DMS 273 treated with DMSO at 0.1 percent for 48 hours (cell line): ENCODE measurements at places on chromosomes 13 and 19.

- no peak for DNase-seq
Measured at GRCh38 chr13:25166306-25166705, 5.8 kb downstream of the AMER2 start.

DNA sequence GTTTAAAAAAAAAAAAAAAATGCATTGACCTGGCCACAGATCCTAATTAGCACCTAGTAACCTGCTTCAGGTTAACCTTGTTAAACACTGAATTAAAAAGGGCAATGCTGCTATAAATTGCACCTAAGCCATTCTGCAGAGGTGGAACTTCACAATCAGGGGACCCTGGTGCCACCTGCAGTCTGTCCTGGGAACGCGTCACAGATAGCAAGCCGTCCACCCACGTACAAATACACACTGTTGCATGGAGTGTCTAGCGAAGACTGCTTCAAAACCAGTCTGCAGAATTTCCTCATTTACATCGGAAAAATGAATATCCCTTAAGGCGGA lies 169.3 kb downstream of the COL4A1 start:
- DNase-seq, result no peak

DNA sequence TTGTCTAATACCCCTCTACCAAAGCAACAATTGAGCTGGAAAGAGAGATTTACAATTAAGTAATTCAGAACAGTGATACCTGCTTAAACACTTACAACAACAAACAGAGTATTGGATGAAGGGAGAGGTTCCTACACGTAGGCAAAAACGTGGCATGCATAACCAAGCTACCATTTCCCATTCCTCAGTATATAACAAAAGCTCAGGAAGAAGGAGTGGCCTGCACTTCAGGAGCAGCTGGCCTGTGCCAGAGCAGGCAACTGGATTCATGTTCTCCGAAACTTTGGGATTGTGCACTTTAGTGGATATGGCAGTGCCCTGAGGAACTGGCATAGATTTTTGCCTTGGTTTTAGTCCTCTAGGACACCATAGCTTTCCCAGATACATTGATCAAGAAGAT lies 630.2 kb upstream of the PCDH9 start:
- DNase-seq, result no peak

DNA sequence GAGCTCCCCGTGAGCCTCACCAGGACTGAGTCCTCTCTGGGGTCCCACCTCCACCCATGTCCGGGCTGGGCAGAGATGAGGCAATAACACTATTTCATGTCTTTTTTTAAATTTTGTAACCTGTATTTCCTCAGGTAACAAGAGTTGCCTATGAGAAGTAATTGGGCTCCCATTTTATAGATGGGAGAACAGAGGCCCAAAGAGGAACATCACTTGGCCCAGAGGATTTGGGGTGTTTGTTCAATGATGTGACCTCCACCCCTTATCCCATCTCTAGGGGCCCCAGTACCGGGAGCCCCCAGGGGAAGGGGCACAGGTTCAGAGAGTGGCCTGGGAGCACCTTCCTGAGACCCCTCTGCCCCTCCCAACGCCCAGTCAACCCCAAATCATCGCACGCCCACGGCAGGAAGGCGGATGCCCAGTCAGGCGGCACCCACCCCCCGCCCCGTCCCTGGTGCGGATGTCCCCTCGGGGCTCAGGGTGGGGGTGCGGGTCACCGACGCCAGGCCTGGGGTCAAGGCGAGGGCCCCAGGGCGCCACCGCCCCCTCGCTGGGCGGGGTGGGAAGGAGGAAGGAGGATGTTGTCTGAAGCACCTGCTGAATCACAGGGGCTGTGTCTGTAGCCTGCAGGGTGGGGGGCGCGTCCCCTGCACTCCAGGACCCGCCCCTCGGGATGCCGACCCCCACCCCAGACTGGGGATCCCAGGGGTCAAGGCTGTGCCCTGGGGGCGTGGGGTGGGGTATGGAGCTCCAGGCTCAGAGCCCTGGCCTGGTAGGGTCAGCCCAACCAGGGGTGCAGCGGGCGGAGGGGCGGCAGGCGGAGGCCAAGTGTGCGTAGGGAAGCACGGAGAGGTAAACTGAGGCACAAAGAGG lies 9.0 kb upstream of the CIRBP start:
- no peak for DNase-seq

DNA sequence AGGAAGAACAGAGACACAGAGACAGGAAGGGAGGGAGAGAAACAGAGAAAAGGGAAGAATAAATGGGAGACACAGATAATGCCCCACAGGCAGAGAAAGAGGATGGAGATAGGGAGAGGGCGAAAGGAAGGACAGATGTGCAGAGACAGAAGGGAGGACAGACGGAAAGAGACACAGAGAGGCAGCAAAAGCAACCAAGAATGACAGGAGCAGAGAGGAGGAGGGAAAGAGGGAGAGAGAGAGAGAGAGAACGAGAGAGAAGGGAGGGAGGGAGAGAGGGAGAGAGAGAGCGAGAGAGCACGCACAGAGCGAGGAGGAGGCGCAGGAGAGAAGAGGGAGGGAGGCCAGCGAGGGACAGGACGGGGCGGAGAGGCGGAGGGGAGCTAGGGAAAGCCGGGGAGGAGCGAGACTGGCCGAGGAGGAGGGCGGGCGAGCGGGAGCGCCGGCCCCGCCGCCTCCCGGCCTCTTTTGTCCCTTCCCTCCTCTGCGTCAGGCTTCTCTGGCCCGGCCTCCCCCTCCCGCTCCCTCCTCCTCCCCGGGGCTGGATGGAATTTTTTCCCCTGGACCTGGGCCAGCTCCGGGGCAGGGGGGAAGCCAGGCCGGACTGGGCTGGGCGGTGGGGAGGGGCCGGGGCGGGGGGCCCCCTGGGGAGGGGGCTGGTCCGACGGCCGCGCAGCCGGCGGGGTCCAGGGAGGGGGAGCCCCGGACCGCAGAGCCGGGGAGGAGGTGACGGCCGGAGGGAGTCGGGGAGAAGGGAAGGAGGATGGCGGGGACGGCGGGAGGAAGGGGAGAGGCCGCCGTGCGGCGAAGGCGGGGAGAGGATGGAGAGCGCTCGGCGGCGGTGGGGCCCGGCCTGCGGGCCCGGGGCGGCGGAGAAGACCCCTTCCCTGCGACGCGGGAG lies 4.2 kb upstream of the SPACA6 start:
- DNase-seq, result no peak

GRCh38 chr13:105365831-105366230 lies 1169.6 kb downstream of the EFNB2 start:
- no peak for DNase-seq

GRCh38 chr19:5665781-5666513 lies 14.4 kb downstream of the MICOS13 start:
- DNase-seq, result no peak

GRCh38 chr19:50264483-50265186 lies 61.2 kb downstream of the MYH14 start:
- DNase-seq, result no peak

DNA sequence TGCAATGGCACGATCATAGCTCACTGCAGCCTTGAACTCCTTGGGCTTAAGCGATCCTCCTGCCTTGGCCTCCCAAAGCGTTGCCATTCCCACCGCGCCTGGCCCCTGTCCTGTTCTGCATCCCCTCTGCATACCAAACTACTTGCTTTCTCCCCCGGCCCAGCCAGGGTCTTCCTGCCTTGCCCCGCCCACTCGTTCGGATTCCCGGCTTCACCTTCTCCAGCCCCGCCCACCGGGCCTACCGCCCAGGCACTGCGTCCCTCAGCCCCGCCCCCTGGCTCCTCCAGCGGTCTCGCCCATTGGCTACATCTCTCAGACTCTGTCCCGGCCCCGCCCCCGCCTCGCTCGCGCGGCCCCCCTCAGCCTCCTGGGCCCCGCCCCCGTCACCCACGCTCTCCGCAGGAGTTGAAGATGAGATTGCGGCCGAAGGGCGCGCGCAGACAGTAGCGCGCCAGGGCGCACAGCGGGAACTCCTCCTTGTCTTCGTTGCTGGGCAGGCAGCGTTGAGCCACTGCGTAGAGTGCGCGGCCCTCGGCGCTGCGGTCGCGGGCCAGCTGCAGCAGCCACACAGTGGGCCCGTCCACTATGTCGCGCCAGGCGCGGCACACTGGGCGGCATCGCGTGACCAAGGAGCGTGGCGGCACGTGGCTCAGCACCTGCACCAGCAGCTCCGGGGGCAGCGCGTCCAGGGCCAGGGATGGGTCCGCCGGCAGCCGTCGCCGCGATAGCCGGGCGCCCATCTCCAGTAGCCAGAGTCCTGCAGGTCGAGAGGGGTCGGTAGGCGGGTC lies 19.0 kb downstream of the MRPS12 start:
- peak; percentile 36 for DNase-seq

DNA sequence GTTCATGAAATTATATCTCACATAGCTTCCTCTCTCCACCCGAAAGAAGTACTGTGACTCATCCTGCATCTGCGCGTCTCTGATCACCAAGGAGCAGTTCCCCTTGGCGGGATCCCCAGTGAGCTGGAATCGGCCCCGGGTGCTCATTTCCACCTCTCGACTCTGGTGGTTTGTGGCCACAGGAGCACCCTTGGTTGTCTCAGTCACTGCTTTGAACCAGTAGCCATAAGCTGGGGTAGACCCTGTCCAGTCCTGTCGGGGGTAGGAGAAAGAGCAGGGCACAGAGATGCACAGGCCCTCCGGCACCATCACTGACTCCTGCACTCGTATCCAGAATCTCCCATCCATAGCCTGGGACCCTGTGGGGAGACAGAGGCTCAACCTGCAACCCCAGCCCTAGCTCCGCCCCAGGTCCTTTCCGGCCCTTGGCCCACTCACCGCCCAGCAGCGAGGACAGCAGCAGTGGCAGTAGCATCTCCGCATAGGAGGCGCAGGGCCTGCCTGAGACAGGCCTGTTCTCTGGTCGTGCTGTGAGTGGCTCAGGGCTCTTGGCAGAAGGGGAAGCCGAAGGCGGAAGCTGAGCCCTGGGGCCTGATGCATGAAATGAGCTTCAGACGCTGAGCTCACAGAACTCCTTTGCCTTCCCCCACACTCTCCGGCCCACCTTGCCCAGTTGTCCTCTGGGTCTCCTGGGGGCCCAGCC lies at the start of gene SIGLEC10:
Gene SIGLEC10, minus strand, starts transcription at position 536 of the 703 bp plus-strand sequence. Its CDS starts 61 bp downstream, at position 475.
- no peak for DNase-seq

DNA sequence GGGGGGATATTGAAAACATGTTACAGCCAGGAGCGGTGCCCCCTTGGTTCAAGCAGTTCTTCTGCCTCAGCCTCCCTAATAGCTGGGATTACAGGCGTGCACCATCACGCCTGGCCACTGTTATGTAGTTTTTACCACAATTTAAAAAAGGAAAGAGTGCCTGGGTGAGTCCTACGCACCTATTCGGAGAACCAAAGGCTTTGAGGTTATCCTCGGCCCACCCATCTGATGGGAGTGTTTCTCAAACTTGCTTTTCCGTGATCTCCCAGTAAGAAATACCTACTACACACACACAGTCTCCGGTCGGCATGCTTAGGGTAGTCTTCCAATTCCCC lies 4.2 kb upstream of the GP6 start:
- DNase-seq, result no peak

DNA sequence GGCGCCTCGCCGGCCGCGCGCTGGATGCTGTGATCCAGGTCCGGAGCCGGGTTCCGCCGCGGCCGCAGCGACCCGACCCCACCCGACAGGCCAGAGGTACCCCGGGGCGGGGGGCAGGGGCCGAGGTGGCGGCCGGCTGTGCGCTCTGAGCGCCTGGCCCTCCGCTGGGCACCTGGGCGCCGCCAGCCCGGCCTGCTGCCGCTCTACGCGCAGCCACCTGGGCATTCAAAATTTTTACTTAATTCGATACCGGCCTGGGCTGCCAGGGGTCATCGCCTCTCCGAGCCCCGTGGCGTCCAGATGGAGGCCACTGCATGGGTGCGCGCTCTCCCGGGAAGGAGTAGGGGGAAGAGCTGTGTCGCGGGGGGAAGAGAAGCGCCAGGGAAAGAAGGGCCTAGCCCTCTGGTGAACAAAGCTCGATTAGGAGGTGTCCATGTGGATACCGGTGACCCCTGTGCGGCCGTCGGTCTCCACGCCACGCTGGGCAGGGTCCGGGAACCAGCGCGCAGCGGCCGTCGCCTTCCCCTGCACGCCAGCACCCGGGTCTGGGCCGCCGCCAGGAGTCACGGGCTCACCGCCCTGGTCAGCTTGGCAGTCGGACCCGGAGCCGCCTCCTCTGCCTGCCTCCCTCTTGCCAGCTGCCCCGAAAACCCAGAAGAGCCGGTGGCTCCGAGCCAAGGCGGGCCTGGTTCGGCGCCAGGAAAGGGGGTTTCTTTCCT lies 666 bp downstream of the BIVM start:
- DNase-seq, result no peak

- DNase-seq, result no peak
Measured at GRCh38 chr13:110354715-110355473, 47.8 kb downstream of the COL4A2 start.

DNA sequence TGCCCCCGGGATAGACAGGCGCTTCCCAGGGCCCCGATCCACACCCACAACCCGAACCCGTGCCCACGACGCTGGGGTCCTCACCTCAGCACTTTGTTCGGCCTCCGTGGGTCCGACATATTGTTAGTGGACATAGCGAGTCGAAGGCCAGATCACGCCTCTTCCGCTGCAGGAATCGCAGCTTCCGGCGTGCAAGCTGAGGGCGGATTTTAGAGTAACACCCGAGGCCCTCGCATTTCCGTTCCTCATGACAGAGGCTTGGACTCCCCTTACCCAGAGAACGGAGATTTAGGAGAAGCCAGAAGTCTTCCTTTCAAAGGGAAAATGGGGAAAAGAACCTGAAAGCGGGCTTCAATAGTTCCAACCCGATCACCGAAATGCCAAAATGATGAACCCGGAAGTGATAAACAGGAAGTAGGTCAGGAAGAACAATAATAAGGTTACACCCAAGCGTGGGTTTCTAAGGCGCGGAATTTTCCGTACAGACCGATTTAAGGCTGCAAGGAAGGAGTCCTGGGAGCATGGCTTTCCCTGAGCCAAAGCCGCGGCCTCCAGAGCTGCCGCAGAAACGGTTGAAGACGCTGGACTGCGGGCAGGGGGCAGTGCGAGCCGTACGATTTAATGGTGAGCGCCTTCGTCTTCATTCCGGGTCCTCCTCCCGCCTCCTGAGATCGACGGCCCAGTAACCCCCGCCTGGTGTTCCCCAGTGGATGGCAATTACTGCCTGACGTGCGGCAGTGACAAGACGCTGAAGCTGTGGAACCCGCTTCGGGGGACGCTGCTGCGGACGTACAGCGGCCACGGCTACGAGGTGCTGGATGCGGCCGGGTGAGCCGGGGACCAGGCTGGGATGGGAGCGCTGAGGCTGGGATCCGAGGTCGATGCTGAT lies 2.9 kb downstream of the WDR83 start:
- peak; percentile 69 for DNase-seq

GRCh38 chr19:45990113-45990728 lies 5.0 kb upstream of the CCDC61 start:
- no peak for DNase-seq

DNA sequence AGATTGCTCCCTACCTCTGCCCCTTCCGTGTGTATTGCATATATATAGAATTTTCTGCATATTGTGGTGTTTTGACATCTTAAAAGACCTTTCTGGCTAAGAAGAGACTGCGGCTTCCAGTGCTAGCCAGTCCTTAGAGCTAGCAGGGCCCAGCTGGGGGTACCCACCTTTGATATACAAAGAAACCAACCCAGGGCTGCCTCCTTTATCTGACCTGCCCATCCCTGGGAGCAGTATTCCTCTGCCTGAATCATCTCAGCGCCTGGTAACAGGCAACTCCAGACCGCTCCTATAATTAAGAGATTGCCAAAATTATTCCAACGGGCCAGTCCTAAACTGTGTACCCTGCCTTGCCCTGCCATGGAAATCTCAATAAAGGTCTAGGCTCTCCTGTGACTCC lies 186.3 kb upstream of the RNF113B start:
- DNase-seq, result no peak
